DMS79 (cell line): ENCODE measurements at places on chromosomes 16 and 17.
A peak's percentile ranks its signal among the peaks of the same experiment; 100 is the strongest.

DNA sequence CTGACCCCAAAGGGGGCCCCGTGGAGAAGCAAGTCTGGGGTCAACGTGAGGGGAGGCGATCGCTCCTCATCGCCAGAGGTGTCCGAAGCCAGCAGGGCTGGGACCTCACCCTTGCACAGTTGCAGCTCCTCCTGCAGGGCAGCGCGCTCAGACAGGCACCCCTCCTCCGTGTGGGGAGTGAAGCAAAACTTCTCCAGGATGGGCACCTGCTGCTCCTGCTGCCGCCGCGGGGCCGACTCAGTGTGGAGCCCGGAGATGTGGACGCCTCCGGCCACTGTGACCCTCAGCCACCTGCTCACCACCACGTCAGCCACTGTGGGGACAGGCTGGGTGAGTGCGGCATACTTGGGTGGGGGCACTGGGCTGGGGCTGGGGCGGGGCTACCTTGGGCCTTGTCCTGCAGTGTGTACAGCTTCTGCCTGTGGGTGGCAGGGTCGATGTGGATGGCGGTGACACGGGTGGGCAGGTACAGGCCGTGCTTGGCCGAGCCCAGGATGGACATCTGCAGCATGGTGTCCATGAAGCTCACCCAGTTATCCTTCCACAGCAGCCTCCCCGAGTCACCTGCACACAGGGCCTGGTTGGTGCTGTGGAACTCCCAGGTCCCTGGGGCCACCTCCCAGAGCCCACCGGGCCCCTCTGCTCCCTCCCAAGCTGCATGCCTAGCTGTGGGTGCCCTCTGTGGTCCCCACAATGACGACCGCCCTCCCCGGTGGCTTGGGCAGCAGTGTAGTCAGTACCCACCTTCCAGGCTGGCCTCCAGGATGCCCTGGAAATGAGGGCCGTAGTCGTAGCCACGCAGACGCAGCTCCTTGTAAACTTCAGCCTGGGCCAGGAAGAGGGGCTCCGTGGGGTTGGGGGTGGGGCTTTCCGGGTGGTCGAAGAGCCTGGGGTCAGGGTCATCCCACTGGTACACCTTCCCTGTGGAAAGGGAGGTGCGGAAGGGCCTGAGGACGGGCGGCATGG lies 10.8 kb downstream of the FASN start:
- no peak for DNase-seq

GRCh38 chr17:19744492-19744891 lies 3.6 kb downstream of the ALDH3A1 start:
- no peak for DNase-seq

- no peak for DNase-seq
These were observed 1324.9 kb upstream of the CDH8 start for GRCh38 chr16:63361032-63361624.

GRCh38 chr17:78258323-78259191 lies 27.1 kb downstream of the TMEM235 start:
- DNase-seq: no peak

DNA sequence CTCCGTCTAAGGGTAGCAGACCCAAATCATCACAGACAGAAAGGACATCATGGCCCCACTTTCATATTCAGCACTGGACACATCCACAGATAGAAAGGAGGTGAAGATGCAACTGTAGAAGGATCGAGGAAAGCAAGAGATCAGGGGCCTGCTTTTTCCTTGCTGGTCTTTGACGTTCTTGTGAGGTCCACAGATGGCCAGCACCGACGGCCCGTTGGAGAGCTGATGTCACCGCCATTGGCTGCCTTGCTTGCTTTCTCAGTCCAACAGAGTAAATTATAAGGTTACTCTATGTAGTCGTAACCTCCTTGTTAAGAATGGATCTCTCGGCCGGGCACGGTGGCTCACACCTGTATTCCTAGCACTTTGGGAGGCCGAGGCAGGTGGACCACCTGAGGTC lies 5.1 kb upstream of the RBFOX3 start:
- no peak for DNase-seq

GRCh38 chr17:68172461-68172954 lies 75.3 kb upstream of the AMZ2 start:
- no peak for DNase-seq

GRCh38 chr16:554640-555365 lies 5.4 kb upstream of the PRR35 start:
- DNase-seq: no peak

- no peak for DNase-seq
These were observed 36.0 kb downstream of the PIMREG start for GRCh38 chr17:6480303-6480675.

DNA sequence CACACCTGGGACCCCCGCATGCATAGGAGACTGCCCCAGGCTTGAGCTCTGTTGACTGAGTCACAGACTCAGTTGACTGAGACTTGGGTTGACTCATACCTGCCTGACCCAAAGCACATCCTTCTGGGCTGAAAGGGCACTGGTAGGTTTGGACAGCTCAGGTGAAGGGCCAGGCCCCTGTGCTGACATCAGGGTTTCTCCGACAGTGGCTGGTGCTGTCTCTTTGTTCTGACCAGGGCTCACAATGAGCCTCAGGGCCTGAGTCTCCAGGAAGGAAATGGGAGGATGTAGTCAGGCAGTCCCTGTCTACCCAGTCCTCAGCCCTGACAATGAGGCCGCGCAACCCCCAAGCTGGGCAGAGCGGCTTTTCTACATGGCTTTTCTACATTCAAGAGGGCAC lies 6.5 kb downstream of the SPNS2 start:
- DNase-seq: no peak

DNA sequence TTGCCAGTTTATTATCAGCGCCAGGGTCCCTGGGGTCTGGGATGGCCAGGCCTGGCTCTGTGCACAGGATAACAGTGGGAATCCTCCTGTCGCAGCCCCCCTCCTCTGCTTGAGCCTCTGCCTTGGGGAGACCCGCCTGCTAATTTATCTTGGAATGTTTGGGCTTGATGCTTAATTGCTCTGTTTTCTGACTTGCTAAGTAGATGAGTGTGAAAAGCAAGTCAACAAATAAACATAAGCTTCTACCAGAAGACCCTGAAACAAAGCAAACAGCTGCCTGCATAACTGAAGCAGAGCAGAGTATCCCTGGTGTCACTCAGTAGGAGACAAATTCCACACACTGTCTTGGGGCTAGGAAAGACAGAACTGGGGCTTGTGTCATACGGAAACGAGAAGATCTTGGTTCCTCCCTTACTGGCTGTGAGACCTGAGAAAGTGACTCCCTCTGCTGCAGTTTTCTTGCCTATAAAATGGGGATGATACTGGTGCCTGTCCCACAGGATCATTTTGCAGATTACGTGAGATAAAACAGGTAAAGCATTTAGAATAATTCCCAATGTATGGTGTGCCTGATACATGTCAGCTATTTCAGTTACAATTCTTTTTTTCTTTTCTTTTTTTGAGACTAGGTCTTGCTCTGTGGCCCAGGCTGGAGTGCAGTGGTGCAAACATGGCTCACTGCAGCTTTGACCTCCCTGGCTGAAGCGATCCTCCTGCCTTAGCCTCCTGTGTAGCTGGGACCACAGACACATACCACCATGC lies 44.8 kb upstream of the IRX3 start:
- DNase-seq: no peak

DNA sequence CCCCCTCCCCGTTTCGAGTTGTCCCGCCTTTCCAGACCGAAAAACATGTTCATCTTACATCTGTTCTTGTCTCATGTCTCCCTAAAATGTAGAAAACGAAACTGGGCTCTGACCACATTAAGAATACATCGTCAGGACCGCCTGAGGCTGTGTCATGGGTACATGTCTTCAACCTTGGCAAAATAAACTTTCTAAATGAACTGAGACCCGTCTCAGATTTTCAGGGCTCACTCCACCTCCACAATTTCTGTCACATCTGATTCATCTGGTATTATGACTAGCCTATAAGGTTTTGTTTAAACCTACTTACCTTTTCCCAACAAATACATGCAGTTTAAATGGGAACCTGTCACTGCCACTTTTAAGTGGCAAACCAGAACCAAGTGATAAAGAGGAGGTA lies 621 bp downstream of the SDR42E1 start:
- DNase-seq: no peak

- no peak for DNase-seq
These were observed 158.6 kb downstream of the XYLT1 start for GRCh38 chr16:17312094-17312710.

- DNase-seq: no peak
These were observed at the start of gene KCNJ2 for GRCh38 chr17:70168977-70169708. Gene KCNJ2, plus strand, starts transcription at chr17:70169532. Its CDS starts 5,508 bp downstream, at chr17:70175040.

GRCh38 chr17:63151941-63152523 lies 186.0 kb downstream of the TANC2 start:
- DNase-seq: no peak

- no peak for DNase-seq
These were observed 541.9 kb upstream of the C16orf82 start for GRCh38 chr16:26524846-26525245.

GRCh38 chr17:4722678-4723240 lies 8.5 kb upstream of the MED11 start:
- no peak for DNase-seq

- DNase-seq: no peak
These were observed 1.1 kb upstream of the ALOX12 start for GRCh38 chr17:6994666-6995256.

DNA sequence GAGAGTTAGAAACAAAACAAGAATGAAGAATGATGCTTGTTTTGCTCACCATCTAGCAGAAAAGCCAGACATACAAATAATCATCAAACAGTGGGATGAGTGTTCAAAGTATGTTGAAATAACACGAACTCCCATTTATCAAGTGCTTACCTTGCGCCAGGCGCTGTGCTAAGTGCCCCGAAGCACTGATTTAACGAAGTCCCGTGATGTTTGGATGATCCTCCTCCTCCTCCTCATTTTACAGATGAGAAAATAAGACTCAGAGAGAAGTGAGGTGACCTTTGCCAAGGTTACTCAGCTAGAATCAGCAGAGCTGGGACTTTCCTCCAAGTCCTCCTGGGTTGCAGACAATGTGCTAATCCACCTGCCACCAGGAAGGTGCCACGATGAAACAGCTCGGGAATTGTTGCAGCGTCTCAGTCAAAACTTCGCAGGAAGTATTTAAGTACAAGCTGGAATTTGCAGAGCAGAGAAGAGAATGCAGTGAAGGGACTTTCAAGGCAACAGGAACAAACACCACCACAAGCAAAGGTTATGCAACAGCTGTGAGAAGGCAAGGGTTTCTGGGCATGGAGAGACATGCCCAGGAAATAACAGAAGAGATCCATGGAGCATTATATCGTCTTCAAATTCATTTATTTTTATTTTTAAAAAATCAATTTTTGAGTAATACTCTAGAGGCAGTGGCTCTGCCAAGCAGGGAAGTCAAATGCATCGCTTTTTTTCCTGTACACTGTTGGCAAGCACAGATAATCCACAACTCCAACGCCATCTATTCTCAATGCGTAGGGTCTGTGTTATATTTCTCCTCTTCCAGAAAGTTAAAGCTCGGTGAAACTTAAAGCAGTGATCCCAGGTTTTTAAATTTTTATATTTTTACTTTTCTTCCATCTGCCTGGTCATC lies 11.1 kb downstream of the PRCD start:
- no peak for DNase-seq

DNA sequence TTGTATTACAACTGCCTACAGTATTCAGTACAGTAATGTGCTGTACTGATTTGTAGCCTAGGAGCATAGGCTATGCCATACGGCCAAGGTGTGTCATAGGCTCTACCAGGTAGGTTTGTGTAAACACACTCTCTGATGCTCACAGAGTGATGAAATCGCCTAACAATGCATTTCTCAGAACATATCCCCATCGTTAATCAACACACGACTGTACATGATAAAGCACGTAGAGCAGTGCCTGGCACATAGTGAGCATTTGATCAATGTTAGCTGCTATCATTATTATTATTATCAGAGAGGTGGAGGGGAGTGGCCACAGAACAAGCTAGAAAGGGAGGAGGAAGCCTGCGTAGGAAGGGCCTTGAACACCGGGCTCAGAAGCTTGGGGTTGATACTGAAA lies 81.1 kb upstream of the LHX1 start:
- DNase-seq: no peak

DNA sequence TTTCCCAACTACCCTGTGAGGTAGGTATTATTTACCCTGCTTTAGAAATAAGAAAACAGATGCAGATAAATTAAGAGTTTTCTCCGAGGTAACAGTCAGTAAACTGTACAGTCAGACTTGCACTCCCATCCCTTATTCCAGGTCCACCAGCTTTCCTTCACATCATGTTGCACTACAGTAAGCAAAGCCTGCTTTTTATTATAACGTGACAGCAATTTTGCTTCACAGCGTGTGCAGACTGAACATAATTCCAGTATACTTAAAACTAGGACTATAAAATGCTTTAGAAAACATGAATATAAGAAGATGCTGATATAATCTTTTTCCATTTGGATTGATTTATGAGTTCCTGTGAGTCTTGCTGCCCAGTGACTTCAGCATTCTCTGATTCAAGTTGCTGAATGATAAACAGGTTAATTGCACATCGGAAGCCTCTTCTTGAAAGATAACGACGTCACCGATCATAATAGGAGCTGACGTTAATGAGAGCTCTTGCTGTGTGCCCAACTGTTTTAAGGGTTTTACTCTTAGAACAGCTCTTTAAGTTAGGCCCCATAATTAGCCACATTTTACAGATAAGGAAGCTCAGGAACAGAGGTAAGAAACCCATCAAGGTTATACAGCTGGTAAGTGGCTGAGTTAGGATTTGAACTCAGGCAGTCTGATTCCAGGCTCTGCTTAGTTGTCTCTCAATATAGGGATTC lies 1.4 kb downstream of the LIG3 start:
- DNase-seq: peak; percentile 16

DNA sequence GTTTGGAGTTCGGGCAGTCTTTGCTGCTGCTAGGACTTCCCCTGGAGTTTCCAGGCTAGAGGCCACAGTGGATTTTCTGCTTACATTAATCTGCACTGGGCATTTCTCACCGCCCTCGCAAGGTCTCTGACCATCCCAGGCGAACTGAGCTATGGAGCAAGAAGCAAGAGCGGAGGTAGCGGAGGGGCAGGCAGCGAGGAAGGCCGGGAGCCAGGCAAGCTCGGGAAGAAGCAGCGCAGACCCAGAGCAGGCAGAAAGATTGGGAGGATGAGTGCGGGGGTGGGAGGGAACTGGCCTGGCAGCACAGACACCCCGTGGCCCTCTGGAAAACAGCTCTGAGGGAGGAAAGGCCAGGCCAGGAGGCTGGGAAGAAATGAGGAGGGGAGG lies 3.8 kb downstream of the COTL1 start:
- no peak for DNase-seq

DNA sequence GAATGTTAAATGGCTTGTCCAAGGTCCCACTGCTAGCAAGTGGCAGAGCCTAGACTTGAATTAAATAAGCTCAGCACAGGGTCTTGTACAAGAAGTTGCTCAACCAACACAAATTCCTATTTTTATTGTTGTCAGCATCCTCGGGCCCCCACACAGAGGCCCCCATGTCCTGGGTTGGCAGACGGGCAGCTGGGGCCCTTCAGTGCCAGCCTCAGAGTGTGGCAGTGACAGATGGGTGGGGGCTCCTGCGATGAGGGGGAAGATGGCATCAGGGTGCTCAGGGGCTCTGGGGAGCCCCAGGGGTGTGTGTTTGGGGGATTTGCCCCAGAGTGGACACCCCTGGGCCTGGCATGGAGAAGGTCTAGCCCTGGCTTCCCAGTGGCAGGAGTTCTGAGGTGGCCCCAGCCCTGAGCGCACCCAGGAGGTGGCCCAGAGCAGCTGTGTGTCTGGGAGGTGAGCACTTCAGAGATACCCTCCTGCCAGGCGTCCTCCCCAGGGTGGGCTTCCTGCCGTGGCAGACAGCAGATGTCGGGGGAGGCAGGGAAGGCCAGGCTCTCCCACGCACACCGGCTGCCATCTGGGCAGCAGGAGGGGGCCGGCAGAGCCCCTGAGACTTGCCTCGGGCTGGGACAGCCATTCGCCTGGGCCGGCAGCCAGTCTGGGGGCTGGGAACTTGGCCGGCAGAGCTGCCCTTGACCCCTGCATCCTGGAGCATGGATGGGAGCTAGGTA lies 150.8 kb downstream of the C16orf78 start:
- no peak for DNase-seq
